ENCODE measurements at places on chromosomes 7 and 10. TPM values are rescaled to one million over a fixed set of nuclear protein-coding genes. Genes with fewer than 3 reads are reported as not detected.

DNA sequence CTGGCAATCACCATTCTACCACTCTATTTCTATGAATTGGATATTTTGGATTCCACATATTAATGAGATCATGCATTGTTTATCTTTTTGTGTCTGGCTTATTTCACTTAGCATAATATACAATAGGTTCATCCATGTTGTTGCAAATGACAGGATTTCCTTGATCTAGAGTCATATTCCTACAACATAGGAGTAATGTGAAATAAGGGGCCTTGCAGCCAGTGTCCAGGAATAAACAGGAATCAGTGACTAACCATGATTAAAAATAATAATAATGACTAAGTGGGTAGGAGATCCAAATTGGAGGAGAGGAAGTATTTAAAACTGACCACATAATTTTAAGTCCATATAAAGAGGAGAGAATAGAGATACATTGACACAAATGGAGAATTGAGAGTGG lies 49.9 kb downstream of the SCIN start:
- H3K36me3 ChIP-seq = no peaks in the 10 kb centered on the region
- H3K4me3 ChIP-seq = no peak overlapping the region
- no peaks in the 10 kb centered on the region for H3K4me1 ChIP-seq
- no peak overlapping the region for H3K27ac ChIP-seq
- DNase-seq = no peak
- H3K27me3 ChIP-seq = no peaks in the 10 kb centered on the region

DNA sequence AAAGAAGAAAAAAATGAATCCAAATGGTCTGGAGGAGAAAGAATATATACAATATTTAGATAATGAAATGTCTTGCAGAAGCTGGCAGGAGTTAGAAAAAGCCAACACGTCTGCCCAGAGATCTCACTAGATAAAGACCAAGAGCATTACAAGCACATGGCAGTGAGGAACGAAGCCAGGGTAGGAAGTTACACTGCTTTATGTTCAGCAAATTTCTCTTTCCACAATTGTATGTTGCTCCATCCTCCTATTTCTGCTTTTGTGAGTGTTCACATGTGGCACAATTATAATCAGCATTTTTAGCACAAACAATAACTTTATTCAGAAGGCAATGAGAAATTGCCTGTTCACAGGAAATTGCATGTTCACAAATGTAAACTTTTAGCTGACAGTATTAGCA lies 53.7 kb downstream of the LRRC17 start:
- H3K4me1 ChIP-seq = no peaks in the 10 kb centered on the region
- H3K4me3 ChIP-seq = no peak overlapping the region
- no peaks in the 10 kb centered on the region for H3K36me3 ChIP-seq
- DNase-seq = no peak

GRCh38 chr7:108613147-108613948 lies 43.7 kb downstream of the DNAJB9 start:
- H3K36me3 ChIP-seq = no peaks in the 10 kb centered on the region
- no peak for DNase-seq
- H3K27ac ChIP-seq = no peak overlapping the region
- no peaks in the 10 kb centered on the region for H3K4me1 ChIP-seq

GRCh38 chr7:11300241-11300640 lies 326.6 kb downstream of the PHF14 start:
- H3K27ac ChIP-seq = no peak overlapping the region
- no peaks in the 10 kb centered on the region for H3K4me1 ChIP-seq
- H3K4me3 ChIP-seq = no peak overlapping the region
- DNase-seq = no peak
- H3K27me3 ChIP-seq = no peaks in the 10 kb centered on the region
- H3K36me3 ChIP-seq = no peaks in the 10 kb centered on the region

The DNAJB12 gene
- 32.8 TPM for total RNA-seq
